SHP77 treated with DMSO at 0.1 percent for 48 hours (cell line): ENCODE measurements at places on chromosomes 11 and 22.

GRCh38 chr11:8192016-8192895 is 23.4 kb upstream of the RIC3 start:
- DNase-seq = peak; percentile 6

- no peak for DNase-seq
Observed at GRCh38 chr11:82757660-82758357, 24.1 kb upstream of the FAM181B start.

DNA sequence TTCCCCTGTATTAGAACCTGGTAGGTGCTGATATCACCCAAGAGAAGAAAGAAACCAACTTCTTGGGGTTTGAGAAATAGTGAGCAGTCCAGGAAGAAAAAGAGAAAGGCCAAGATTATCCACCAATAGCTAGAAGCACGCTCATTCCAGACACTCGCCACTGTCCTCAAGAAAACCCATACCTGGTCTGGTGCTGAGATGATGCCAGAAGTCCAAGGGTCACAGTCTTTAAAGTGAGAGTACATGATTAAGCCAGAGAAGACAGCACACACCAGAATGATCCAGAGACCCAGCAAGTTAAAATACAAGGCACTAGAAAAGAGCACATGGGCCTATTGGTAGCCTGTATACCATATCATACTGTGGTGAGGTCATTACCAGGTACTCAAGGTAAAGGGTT is 23.6 kb downstream of the SLC5A12 start:
- DNase-seq = no peak

DNA sequence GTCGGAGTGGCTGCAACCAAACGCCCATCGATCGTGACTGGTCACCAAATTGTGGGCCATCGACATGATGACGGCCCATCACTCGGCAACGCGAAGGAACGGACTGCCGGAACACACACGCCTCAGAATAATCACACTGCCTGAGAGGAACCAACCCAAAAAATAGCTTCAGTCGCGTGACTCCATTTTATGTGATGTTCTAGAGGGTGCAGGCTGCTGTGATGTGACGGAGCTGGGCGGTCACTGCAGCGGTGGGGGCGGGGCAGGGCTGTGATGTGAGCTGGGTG is 174.6 kb downstream of the CTTN start:
- DNase-seq = no peak

- no peak for DNase-seq
Observed at GRCh38 chr11:67031791-67032561, 9.0 kb downstream of the SYT12 start.
